ENCODE measurements at places on chromosomes 16 and 17. TPM values are rescaled to one million over a fixed set of nuclear protein-coding genes. Genes with fewer than 3 reads are reported as not detected.

The KRTAP4-5 gene
- total RNA-seq = not detected

The FBXW10 gene
- total RNA-seq = not detected

The TBC1D3G gene
- total RNA-seq = not detected

The TMEM98 gene
- not detected for total RNA-seq

The PAM16 gene
- total RNA-seq = 50.0 TPM

The C17orf78 gene
- total RNA-seq = not detected

The OGFOD1 gene
- 39.6 TPM for total RNA-seq

The RASD1 gene
- 1.3 TPM for total RNA-seq

The SLC22A31 gene
- total RNA-seq = 0.25 TPM

The TBC1D28 gene
- not detected for total RNA-seq

The RDM1 gene
- total RNA-seq = 17.3 TPM

DNA sequence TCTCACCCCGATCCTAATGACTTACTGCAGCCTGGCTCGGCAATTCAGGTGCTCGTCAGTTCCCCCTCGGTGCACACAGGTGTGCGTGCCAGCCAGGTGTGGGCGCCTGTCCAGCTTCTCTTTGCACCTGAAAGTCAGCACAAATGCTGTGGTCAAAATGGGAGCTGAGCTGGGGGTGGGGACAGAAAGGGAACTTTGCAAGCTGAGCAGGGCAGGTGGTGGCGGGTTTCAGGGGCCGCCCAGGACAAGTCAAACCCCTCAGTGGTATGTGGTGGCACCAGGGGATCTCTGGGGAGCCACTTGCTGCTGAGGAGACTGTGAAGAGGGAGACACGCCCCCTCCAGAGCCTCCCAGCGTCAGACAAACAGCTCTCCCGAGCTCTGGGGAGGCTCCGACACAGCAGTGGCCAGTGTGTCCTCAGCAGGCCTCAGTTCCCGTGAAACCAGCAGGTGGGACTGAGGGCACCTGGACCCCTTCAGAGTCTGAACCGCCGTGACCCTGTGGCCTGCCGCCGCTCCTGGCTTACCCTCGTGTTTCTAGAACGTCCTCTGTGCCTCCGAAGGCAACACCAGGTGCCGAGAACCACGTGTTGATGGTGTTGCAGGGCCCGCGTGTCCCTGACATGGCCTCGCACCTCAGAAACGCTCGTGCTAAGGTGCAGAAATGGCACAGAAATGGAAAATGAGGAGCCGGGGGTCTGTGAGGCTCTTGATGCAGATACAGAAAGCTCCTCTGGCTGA lies 233.5 kb upstream of the TNRC6C start:
- DNase-seq = no peak

GRCh38 chr17:79624718-79625478 lies 14.0 kb upstream of the RBFOX3 start:
- DNase-seq = peak; percentile 2

DNA sequence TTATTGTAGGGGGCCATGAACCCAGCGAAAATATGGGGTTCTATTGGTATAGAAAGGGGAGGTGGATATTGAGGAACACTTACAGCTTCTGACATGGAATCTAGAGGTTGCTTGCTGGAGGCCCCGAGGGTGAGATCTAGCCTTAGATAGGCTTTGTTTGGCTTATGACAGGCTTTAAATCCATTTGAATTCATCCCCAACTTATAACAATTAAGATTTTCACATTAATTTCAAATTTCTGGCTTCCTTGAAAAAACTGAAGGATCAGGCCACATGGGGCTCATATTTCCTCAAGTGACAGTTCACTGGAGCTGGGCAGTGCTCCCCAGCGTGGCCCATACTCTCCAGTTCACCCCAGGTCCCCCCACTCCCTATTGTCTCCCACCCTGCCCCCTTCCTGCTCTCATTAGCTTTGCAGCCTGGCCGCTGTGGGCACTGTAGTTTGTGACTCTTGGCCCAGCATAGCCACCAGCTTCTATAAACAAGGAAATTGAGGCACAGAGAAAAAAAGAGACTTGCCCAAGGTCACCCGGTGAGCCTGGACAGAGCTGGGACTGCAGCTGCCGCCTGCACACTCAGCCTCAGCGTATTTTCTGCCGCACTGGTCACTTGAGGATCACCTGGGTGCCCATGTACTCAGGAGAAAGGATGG lies 19.8 kb upstream of the ADGRG1 start:
- peak; percentile 26 for DNase-seq

GRCh38 chr17:64126918-64127317 lies 3.0 kb downstream of the ERN1 start:
- DNase-seq = no peak

DNA sequence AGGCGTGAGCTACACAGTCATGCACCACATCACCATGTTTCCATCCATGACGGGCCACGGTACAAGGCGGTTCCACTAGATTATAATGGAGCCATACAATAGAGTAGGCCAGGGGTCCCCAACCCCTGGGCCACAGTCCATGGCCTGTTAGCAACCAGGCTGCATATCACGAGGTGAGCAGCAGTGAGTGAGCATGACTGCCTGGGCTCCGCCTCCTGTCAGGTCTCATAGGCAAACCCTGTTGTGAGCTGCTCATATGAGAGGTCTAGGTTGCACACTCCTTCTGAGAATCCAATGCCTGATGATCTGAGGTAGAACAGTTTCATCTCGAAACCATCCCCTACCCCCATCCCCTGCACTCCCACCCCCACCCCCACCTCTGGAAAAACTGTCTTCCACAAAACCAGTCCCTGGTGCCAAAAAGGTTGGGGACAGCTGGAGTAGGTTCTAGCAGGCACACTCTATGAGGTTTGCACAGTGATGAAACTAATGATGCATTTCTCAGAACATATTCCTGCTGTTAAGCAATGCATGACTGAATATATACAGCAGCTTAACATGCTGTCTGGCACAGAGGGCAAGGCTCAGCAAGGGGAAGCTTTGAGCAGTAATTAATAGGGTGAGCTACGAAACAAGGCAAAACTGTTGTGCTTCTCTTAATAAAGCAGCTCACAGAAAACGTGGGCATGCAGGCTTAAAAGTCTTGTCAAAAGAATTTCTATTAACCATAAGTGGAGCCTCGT lies 108.0 kb downstream of the VPS53 start:
- no peak for DNase-seq

GRCh38 chr16:14308368-14308723 lies 237.2 kb downstream of the MRTFB start:
- no peak for DNase-seq

- DNase-seq = no peak
Measured at GRCh38 chr17:45130681-45131615, 1.4 kb downstream of the PLCD3 start.

GRCh38 chr16:79347277-79347676 lies 253.3 kb downstream of the MAF start:
- no peak for DNase-seq

DNA sequence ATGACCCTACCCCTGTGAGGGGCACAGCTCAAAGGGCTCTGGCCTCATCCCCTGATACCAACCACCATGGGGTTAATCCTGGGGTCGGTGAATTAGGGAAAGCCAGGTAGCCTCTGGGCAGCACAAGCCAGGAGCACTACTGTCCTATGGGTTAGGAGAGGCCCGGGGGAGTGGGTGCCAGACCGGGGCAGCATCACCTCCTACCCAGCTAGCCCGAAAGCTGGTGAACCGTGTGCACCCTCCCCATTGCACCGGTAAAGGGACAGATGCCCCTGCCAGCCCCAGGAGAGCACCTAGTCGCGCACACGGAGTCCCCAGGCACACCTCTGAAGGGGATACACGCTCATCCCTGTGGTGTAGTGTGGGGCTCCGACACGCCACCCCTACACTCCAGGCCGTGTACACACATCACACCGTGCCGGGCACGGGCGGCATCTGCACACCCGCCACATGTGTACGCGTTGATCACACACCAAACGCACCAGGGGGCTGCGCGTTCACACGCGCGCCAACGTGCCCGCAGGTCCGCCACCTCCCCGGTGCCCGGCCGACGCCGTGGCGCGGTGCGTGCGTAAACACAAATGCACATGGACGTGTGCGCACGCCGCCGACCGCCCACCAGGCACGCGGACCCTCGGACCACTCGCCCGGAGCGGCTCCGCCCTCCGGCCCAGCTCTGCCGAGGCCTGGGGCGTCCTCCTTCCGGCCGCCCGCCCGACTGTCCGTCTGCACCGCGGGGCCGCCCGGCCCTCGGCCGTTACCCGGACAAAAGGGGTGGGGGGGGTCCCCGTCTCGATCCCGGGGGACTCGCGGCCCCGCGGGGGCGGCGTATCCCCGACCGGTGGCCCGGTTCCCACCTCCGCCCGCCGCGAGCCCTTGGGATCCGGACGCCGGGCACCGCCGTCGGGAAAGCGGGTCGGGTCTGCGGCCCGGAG lies 785 bp downstream of the UBALD1 start:
- peak; percentile 61 for DNase-seq

- no peak for DNase-seq
Measured at GRCh38 chr16:75234856-75235696, 16.3 kb downstream of the CTRB1 start.

- no peak for DNase-seq
Measured at GRCh38 chr17:78995761-78996451, 13.7 kb downstream of the CANT1 start.

GRCh38 chr17:19702217-19702641 lies 14.2 kb downstream of the SLC47A2 start:
- DNase-seq = no peak

- DNase-seq = peak; percentile 60
Measured at GRCh38 chr16:5615868-5616642, 518.5 kb upstream of the EEF2KMT start.

DNA sequence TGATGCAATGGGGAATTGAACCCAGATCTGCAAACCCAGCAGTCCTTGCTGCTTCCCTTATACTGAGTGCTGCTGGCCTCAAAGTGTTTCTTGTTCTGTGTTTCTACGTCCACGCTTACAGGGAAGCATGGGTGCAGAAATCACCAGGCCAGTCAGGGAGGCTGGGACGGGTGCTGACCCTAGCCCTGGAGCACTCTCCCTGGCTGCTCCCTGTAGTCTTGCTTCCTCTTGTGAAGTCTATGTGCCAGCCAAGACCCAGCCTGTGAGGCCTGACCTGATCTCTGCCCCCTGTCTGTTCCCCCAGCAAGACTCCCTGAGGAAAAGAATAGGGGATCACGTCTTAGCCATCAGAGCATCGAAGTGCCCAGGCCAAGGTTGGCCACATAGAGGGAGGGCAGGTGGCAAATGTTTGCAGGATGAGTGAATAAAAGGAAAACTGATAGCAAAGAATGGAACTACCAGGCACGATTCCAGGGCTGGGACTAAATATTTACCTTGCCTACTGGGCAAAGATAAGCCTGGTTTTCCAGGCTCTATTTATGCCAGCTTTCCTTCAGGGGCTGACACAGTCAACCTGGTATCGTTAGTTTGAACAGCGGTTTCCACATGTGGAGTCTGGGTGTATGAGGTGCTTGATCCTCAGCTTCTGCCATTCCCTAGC lies 41.2 kb upstream of the RHOT1 start:
- DNase-seq = no peak

DNA sequence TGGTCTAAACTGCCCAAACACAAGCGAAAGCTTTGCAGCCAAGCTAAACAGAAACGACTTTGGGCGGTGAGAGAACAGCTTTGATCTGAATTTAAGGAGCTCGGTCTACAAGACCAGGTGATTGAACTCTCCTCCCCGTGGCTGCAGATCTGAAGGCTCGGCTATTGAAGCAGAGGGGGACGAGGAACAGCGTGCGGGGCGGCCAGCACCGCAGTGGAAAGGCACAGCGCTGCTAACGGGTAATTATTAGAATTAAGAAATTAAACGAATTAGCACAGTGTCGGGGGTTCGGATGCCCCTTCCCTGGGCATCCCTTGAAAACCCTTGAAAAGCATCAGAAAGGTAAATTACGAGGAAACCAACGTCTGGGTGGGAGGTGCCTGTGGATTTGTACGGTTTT lies 431 bp downstream of the TEKT3 start:
- no peak for DNase-seq

DNA sequence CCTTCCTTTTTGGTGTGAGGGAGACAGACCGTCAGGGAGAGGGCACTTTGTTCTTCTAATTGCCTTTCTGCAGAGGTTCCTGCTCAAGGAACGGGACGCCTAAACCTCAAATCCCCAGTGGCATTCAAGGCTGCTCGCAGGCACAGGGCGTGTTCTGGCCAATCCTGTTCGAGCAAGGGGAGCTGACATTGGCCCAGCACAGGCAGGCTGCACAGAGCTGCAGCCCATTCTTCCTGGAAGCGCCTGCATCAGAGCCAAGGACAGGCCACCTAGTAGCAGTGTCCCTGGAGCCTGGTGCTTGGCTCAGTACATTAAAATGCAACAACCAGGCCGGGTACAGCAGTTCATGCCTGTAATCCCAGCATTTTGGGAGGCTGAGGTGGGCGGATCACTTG lies 72.2 kb upstream of the CREBBP start:
- no peak for DNase-seq

DNA sequence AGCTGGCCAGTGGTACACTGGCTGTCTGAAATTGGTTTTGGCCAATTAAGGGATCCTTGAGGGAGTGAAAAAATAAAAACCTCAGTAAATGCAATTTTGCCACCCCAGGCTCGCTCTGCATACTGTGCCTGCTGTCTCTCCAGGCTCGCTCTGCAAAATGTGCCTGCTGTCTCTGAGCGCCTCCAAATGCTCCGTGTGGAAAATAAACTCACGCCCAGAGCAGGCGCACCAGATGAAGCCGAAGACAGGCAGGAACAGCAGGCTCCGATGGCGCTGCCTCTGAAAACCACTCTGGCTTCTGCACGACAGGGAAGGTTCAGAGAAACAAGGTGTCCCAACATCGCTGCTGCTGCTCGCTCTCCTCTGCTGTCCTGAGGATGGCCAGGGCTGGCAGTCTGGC lies 29.1 kb downstream of the SNN start:
- no peak for DNase-seq

DNA sequence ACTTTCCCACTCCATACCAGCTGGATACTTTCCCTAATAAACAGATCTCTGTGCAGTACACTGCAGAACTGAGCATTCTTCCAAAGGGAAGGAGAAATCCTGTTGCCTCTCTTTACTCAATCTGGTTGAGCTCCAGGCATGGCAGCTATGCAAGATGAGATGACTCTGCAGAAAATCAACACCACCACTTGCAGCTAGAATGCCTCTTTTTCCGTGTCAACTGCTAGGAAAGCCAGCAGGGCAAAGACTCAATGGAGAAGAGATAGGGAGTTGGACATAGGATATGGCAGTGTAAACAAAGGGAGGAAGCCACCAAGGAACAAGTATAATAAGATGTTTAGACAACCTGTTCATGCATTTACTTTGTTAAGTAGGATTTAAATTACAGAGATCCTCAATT lies 40.4 kb upstream of the CORO6 start:
- no peak for DNase-seq

DNA sequence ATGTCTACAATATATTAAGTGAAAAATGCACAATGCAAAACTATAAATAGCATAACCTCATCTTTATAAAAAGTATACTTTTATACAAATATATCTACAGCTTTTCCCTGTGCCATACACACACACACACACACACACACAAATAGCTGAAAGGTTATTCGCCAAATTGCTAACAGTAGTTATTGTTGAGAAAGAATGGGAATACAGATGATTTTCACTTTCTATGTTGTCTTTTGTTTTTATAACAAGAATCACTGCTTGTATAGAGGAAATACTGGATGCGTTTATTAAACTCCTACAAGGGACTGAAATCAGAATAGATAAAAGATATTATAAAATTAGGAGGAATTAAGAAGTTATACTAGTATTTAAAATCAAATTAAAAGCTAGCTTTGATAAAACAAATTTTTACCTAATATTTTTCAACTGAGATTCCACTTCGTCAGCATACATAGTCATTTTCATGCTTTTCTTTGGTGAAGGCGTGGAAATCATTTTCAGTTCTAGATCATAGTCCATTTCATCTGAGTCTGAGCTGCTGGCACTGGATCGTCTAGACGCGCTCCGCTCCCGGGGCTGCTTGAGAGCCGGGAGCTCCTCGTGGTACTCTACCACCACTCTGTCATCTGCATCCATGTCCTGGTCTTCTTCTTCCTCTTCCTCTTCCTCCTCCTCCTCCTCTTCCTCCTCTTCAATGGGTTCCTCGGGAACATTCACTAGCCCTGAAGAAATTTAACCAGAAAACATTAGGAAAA lies 17.0 kb upstream of the ITGAE start:
- no peak for DNase-seq

All from activated naive CD8-positive, alpha-beta T cell treated with anti-CD3 and anti-CD28 coated beads, Interleukin-2, amount 10 ng/mL, durations not matched to agents 7 days and 5 days (primary cell).